Sigmoid colon (tissue), 7 donors: ENCODE measurements at places on chromosomes 13 and 19. TPM values are rescaled to one million over a fixed set of nuclear protein-coding genes. Genes with fewer than 3 reads are reported as not detected.

The SIGLEC8 gene
- 1.9 TPM for polyA plus RNA-seq

The GFY gene
- polyA plus RNA-seq: not detected

GRCh38 chr19:10861103-10861651 is 10.2 kb upstream of the CARM1 start:
- no peaks in the 10 kb centered on the region for H3K27me3 ChIP-seq
- H3K36me3 ChIP-seq: no peaks in the 10 kb centered on the region
- no peak overlapping the region for H3K4me3 ChIP-seq
- DNase-seq: no peak
- H3K4me1 ChIP-seq: no peaks in the 10 kb centered on the region

- H3K27me3 ChIP-seq: no peaks in the 10 kb centered on the region
- H3K4me1 ChIP-seq: no peaks in the 10 kb centered on the region
- no peak for DNase-seq
- no peaks in the 10 kb centered on the region for H3K36me3 ChIP-seq
- H3K27ac ChIP-seq: no peak overlapping the region
- H3K4me3 ChIP-seq: no peak overlapping the region
These were observed 182.6 kb upstream of the IRS2 start for GRCh38 chr13:109968876-109969577.

- no peak overlapping the region for H3K27ac ChIP-seq
- no peak for DNase-seq
- no peak overlapping the region for H3K4me3 ChIP-seq
- H3K27me3 ChIP-seq: no peaks in the 10 kb centered on the region
These were observed 6.5 kb upstream of the CNMD start for GRCh38 chr13:52746141-52746540.

GRCh38 chr19:41564515-41565378 is 11.2 kb upstream of the CEACAM21 start:
- no peak overlapping the region for H3K27ac ChIP-seq
- DNase-seq: no peak
- no peak overlapping the region for H3K4me3 ChIP-seq
- H3K36me3 ChIP-seq: no peaks in the 10 kb centered on the region
- peaks cover 19% of the 10 kb centered on the region for H3K27me3 ChIP-seq

GRCh38 chr13:28819735-28820098 is 422 bp upstream of the MTUS2 start:
- H3K4me1 ChIP-seq: peaks cover 17% of the 10 kb centered on the region
- DNase-seq: no peak
- H3K36me3 ChIP-seq: no peaks in the 10 kb centered on the region
- H3K4me3 ChIP-seq: no peak overlapping the region
- no peak overlapping the region for H3K27ac ChIP-seq
- H3K27me3 ChIP-seq: peaks cover 31% of the 10 kb centered on the region

DNA sequence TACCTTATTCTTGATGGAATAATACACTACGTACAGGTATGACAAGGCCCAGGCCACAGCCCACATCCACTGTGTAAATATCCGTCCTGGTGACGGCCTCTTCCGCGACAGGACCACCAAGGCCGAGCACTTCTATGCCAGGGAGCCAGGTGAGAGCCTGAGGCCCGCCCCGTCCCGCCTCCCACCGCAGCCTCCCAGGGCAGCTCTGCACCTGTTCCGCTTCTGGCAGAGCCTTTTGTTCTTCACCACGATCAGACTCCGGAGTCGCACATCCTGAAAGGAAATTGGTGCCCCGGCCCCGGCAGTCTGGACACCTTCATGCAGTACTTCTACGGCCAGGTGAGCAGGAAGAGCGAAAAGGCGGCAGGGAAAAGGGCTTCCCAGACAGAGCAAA is 10.6 kb upstream of the ZNF358 start:
- DNase-seq: no peak
- peaks cover 24% of the 10 kb centered on the region for H3K4me1 ChIP-seq
- no peak overlapping the region for H3K4me3 ChIP-seq
- no peaks in the 10 kb centered on the region for H3K36me3 ChIP-seq

DNA sequence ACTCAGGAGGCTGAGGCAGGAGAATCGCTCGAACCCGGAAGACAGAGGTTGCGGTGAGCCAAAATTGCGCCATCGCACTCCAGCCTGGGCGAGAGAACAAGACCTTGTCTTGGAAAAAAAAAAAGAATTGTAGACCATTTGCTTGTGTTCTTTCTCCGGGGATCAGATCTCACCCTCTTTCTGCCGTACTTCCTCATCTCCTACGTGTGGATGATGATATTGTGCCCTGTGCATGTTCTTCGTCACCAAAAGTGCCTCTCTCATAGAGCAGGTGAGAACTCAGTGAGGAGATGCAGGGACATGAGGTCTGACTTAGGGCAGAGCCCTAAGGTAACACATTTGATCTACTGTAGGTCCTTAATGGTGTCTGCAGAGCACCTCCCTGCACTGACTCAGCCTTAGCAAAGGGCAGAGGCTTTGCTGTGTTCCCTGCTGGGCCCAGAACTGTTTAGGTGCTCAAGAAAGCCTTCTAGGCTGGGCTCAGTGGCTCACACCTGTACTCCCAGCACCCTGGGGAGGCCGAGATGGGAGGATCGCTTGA is 1.3 kb downstream of the APOC2 start:
- H3K27me3 ChIP-seq: no peaks in the 10 kb centered on the region
- no peak for DNase-seq
- no peak overlapping the region for H3K27ac ChIP-seq
- peaks cover 10% of the 10 kb centered on the region for H3K4me1 ChIP-seq
- no peak overlapping the region for H3K4me3 ChIP-seq
- H3K36me3 ChIP-seq: no peaks in the 10 kb centered on the region

GRCh38 chr19:40803857-40804782 is 5.1 kb downstream of the EGLN2 start:
- H3K27me3 ChIP-seq: no peaks in the 10 kb centered on the region
- no peak for DNase-seq
- H3K27ac ChIP-seq: peak overlapping the region; percentile 99
- H3K4me3 ChIP-seq: no peak overlapping the region
- H3K36me3 ChIP-seq: peaks cover 5% of the 10 kb centered on the region

DNA sequence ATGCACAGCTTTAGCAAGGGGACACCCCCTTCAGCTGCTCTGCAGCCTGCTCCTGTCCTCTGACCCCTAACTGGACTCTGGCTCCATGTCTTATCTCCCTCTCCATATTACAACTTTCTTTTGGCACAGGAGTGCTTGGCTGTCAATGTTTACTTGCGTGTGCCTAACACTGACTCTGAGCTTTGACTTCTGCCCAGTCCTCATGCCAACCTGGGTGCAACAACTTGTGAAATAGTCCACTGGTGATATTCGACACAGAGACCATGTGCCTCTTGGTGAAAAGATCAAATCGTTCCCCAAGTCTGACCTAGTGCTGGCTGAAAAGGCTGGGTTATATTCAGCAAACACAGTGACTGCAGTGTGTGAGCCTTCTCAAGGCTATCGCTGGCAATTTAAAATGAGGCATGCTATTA is 34.1 kb upstream of the KLF12 start:
- no peak for DNase-seq
- no peaks in the 10 kb centered on the region for H3K27me3 ChIP-seq
- H3K27ac ChIP-seq: no peak overlapping the region
- no peak overlapping the region for H3K4me3 ChIP-seq

GRCh38 chr13:109496216-109496615 is 290.2 kb downstream of the IRS2 start:
- no peaks in the 10 kb centered on the region for H3K27me3 ChIP-seq
- H3K36me3 ChIP-seq: no peaks in the 10 kb centered on the region
- DNase-seq: no peak
- no peak overlapping the region for H3K27ac ChIP-seq

- H3K4me1 ChIP-seq: peaks cover 38% of the 10 kb centered on the region
- H3K4me3 ChIP-seq: peak overlapping the region; percentile 4
- DNase-seq: peak; percentile 86
- no peaks in the 10 kb centered on the region for H3K27me3 ChIP-seq
- H3K36me3 ChIP-seq: no peaks in the 10 kb centered on the region
These were observed 4.0 kb downstream of the TPGS1 start for GRCh38 chr19:511101-511851.

DNA sequence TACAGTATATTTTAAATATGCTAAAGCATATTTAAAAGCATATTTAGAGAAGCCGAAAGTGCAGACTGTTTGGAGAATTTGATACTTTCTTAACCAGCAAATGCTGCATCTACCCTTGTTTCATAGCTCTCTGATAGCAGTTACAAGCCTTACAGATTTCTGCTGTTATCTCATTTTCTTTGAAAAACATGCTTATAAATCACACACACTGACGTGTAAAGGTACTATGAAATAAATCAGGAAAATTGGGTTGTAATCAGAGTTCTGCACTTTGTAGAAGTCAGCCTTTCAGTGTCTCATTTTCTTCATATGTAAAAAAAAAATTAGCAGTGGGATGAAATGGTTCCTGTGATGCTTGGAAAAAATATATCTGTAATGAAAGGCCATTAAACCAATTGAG is 1432.4 kb upstream of the ATXN8OS start:
- no peaks in the 10 kb centered on the region for H3K4me1 ChIP-seq
- no peak overlapping the region for H3K4me3 ChIP-seq
- no peaks in the 10 kb centered on the region for H3K36me3 ChIP-seq
- no peaks in the 10 kb centered on the region for H3K27me3 ChIP-seq
- H3K27ac ChIP-seq: no peak overlapping the region

DNA sequence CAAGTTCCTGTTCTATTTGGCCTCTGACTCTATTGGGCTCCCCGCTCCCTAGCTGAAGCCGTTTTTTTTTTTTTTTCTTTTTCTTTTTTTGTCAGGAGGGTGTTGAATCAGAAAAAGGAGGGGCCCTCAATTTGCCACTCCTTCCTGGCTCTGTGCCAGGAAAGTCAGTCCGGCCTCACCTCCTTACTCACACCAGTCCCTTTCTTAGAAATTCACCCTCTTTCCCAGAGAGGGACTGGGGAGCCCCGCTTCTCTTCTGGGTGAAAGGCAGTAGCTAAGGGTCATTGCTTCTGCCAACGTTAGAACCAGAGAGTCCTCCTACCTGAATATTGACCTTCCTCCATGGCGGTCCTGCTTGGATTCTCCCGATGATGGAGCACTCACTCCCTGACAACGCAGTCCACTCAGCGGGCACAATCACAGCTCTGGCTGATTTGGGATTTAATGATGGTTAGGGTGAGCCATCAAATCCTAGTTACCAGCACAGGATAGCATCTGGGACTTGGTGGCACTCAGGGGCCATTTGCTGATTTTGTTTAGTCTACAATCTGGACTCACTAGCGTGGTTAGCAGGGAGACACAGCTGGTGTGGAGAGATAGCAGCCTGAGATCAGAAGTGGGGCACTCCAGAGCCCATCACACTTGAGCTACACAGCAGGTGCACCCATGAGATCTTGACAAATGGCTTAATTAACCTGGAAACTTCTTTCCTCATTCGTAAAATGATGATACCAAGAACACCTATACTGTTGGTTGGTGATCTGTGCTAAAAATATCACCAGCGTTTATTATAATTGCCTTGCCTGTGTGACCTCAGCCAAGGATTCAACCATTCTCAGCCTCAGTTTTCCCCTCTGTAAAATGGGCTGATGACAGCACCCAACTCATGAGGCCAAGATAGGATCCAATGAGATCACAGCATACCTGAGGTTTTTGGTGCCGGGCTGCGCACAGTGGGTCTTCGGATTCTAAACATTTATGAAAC is 2.2 kb downstream of the FCER2 start:
- no peaks in the 10 kb centered on the region for H3K4me1 ChIP-seq
- no peak overlapping the region for H3K27ac ChIP-seq
- H3K27me3 ChIP-seq: peaks cover 35% of the 10 kb centered on the region
- no peak for DNase-seq
- no peaks in the 10 kb centered on the region for H3K36me3 ChIP-seq

DNA sequence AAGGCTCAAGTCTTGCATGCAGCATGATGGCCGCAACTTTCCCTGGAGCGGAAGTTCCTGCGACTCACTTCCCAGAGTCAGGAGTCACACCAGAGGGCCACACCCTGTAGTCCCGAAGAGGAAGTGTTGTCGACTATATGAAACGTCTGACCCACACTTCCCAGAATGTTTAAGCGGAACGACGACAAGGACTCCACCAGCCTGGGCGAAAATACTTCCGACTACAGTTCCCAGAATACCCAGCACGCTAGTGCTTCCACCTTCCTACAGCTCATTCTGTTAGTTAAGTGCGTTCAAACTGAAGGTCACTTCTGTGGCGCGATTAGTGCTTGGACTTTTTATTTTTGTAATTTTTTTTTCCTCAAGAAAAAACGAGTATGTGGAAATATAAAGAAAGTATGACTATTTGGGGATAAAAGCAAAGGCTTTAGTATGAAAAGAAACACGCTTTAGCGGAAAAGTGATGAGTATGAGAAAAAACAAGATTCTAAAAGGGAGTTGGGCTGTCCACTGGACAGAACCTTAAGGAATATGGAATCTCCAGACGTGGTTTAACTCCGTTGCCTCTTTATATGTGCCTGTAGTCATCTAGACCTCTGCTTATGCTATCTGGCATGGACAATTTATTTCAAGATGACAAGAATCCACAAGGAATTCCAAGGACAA is 15.5 kb upstream of the ZNF112 start:
- H3K36me3 ChIP-seq: no peaks in the 10 kb centered on the region
- no peaks in the 10 kb centered on the region for H3K27me3 ChIP-seq
- no peak overlapping the region for H3K4me3 ChIP-seq
- no peak overlapping the region for H3K27ac ChIP-seq
